ENCODE measurements at places on chromosomes 11 and 22. TPM values are rescaled to one million over a fixed set of nuclear protein-coding genes. Genes with fewer than 3 reads are reported as not detected.

DNA sequence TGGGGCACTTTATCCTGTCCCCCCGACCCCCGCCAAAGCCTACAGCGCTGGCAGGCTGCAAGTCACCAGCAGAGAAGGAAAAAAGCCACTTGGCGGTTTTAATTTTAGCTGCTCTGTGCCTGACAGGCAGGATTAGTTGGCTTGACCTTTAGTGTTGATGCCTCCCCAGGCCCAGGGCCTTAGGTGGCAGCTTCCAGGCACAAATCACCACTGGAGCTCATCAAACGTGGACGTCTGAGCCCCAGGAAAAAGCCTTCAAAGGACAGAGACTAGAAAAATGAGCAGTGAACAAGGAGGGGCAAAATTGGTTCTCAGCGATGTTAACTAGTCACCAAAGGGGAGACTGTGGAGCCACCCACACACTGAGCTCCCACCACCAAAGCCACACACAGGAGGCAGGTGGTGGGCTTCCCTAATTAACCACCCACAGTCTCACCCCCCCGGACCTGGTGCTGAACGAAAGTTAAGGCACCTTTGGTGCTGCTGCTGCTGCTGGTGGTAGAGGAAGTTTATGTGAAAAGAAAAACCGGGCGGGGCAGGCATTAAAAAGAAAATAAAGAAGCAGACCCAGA lies 4.4 kb upstream of the PYGM start:
- DNase-seq = no peak

GPHA2 gene
- polyA plus RNA-seq = 1.7 TPM

GRCh38 chr22:45959719-45960476 lies 17.1 kb downstream of the WNT7B start:
- DNase-seq = no peak

DNA sequence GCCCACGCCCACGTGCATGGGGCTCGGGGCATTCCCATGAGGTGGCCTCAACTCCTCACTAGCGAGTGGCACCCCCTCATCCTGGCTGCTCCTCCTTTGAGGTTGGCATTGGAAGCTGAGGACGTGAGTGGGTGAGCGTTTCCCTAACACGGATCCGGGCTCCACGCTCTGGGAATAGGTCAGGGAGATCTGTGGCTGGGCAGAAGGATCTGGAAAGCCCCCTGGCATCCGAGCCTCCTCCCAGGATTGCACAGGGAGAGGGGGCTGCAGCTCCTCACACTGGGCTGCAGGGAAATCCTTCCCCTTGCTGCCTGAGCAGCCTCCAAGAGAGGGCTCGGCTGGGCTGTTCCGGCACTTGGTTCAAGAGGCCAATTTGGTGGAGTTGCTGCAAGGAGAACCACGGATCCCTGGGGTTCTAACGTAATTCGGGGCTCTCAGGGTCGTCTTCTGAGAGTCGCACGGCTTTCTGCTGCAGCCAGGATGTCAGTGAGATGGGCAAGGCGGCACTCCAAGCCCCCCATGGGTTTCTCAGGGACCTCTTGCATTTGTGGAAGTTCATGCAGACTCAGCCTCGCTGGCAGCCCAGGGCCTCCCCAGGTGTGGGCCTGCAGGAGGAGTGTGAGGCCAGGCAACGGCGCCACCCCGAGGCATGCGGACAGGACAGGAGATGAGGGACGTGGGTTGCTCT lies 1119.0 kb downstream of the BRD1 start:
- no peak for DNase-seq

DNA sequence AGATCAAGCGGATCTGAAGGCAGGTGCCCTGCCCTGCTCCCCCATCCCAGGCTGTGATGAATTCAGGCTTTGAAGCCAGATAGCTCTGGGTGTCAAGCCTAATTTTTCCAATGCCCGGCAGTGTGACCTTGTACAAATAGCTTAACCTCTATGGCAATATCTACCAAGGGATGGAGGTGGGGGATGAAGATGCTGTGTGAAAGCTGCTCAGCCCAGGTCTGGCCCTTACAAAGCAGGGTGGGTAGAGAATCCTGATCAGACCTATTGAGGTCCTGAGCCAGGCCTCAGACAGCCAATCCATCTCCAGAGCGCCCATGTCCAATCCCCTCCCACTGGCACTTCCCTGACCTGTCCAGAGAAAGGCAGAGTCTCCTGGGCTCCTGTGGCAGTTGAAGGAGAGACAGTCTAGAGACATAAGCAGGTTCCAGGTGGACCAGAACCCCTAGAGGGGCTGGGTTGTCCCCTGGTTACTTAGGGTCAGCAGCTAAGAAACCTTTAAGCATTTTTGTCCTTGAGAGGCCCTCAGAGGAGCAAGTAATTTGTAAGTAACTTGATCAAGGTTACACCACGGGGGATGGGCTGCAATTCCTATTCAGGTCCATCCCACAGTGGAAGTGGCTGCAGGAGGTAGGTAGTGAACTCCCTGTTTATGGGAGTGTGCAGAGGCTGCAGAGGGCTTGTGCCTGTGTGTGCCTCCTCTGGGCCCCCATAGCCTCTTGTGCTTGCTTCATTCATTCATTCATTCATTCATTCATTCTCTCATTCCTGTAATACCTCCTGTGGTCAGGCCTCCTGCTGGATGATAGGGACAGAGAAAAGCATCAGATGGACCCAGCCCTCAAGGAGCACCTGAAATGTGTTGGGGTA lies 10.4 kb downstream of the P2RY2 start:
- no peak for DNase-seq

- DNase-seq = no peak
Measured at GRCh38 chr22:17250380-17251082, 31.3 kb upstream of the ADA2 start.

- no peak for DNase-seq
Measured at GRCh38 chr11:75337195-75337654, 14.2 kb downstream of the ARRB1 start.

- DNase-seq = no peak
Measured at GRCh38 chr22:19689408-19689807, 24.9 kb upstream of the SEPTIN5 start.

DNA sequence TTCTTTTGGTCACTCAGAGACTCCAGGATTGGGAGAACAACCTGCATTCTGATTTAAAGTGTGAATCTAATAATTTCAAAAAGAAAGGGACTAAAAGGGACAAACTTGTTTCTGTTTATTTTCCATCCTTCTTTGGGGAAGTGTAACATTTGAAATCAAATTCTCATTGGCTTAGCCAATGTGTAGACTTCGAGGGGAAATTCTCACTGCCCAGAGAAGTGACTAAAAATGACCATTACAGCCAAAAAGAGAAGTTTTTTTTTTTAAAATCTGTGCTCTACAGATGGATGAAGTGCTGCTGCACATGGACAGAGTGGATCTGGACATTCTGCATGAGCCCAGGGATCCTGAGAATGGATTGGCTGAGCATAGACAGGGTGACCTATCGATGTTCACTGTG lies 49.4 kb upstream of the ELF5 start:
- no peak for DNase-seq

KRTAP5-9 gene
- 0.28 TPM for polyA plus RNA-seq

Measured in right renal cortex interstitium (tissue), 3 donors.